Ovary (tissue), 10 donors: ENCODE measurements at places on chromosomes 7 and 10.

DNA sequence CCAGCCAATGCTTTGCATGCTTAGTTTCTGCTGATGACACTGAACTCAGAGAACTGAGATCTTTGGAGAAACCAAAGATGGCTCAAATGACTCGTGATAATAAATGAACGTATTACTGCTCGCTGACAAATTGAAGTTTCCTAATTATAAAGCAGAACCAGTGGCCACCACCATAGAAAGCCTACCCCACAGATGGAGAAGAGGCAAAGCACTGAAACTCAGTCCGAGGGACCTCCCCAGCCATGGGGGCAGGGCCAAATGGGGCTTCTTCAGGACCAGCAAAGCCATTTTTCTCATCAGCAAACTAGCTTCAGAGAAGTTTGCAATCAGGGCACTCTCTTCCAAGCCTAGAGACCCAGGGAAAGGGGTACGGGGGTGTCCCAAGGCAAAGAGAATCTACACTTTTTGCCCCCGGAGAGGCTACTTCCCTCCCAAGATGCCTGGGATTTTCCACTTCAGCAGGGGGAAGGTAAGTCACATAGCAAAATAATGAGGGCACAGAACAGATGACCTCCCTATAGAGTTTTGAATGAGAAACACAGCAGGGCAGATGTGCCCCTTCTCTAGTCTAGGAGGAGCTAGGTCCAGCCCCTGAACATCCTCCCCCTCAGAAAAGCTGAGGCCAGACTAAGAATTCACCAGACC is 4.3 kb upstream of the IL6 start:
- no peak for DNase-seq

DNA sequence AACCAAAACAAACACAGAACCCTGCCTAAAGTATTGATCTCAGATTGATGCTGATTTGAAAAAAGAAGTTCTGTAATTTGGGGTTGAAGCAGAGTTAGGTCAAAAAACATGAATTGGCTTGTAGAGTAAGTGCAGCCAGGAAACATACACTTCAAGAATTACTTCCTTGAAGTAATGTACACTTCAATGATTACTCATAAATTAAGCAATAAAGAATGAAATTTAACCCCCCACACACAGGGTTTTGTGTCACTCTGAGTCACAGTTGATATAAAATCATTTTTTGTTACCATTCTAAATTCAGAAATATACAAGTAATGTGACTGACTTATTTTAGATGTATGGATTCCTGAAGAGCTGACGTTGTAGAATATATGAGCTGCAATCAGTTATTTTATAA is 622.2 kb downstream of the POM121L12 start:
- no peak for DNase-seq

- DNase-seq, result no peak
These were observed 47.7 kb upstream of the ZNF800 start for GRCh38 chr7:127440206-127440605.

- no peak for DNase-seq
These were observed 68.5 kb downstream of the NHLRC2 start for GRCh38 chr10:113922787-113923570.

DNA sequence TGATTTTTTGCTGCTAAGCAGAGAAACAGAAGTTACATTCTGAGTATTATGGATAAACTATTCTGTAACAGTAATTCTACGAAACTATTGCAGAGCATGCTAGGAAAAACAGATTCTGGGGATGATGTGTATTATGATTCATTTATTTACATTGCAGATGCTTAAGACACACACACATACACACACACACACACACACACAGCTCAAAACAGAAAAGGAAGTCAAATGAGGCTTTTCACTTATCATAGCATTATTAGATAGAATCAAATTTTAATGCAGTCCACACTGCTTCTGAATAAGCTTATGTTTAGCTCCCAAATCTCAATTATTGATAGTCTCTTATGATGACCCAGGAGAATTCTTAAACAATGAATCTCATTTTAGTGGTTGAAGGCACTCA is 307.2 kb downstream of the HGF start:
- DNase-seq, result no peak

DNA sequence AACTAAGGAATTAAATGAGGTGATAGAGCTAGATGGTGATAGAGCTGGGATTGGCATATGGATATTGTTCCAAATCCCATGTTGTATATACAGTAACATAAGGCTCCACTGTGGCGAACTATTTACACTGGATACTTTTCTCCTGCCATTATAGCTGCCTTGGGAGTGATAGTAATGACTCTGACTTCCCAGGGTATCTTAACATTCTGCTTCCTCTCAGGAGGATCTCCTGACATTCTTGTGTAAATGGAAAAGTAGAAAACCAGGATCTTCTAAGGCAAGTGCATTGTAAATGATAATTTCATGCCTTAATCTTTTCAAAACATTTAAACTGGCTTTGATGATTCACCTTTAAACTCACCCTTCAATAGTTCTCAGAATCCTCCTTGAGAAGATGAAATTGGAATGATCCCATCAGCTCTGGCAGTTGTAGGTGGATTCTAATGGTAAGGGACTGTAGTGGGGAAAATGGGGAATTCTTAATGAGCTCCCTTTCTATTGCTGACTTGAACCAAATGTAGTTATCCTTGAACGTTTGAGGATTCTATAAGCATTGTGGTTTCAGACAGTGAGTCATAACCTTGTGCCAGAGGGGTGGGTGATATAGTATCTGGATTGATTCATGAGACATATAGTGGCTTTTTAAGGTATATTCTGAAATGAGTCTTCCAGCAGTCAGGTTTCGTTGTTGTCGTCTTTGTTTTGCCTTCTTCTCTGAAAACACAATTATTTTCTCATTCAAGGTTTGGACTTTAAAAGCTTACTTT is 450.0 kb downstream of the SUGCT start:
- DNase-seq, result no peak

DNA sequence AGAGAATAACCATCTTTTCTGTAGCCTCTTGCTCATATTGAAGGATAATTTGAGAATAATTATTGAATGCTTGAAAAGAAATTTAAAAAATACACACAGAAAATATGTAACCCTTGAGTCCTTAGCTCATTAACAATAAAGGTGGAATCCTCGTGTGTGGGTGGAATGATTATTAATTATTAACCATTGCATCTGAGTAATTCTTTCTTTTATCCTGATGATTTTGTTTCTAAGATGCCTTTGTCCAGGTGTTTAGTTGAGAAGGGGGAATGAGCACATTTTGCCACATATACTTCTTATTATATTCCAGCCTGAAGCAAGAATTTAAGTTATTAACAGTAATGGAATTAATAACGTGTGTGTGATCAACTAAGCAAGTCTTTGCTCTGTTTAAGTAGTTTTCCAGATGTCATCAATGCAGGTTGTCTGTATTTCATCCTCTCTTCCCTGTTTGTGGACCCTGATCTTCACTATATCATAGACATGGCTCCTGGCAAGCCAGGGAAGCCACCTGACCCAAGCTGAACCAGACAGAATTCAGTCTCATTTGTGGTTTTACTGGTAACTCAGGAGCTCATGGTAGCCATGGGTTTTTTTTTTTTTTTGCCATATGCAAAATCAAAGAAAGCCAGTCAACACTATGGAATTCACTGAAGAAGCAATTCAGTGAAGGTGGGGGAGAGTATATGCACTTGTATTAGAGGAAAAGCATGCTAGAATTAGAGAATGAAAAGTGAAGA is 144.3 kb downstream of the KIF20B start:
- no peak for DNase-seq

GRCh38 chr7:111954474-111955381 is 251.5 kb downstream of the DOCK4 start:
- peak; percentile 31 for DNase-seq

GRCh38 chr10:123480344-123480743 is 185.8 kb upstream of the GPR26 start:
- no peak for DNase-seq

DNA sequence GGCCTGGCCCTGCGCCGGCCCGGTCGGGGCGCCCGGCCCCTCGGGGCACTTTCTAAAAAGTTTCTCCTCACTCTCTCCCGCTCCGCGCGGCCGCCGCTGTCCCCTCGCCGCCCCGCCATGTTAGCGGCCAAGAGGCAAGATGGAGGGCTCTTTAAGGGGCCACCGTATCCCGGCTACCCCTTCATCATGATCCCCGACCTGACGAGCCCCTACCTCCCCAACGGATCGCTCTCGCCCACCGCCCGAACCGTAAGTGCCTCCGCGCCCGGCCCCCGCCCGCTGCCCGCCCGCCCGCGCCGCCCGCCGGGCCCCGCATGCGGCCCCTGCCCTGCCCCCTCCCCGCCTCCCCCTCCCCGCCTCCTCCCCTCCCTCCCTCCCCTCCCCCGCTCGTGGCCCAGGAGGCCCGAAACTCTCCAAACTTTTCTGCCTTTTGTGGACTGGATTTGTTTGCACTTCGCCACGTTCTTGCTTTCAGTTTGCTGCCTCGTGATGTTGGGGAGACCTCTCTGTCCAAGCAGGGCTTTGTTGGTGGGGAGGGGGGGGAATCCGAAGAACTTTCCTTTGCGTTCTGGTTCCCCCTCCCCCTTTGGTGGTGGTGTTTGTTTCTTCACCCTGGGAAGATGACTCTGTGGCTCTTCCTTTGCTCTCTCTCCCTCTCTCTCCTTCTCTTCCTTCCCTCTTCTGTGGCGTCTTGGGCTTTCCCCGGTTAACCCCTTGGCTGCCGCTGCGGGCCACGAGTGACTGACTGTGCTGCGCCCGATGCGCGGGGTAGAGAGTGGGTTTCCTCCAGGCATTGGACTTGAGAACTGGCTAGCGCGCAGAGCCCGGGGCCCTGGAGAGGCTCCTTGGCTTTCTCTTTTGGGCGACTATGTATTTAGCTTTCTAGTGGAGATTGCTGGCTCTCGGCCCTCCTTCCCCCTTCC is 1.6 kb downstream of the TCF7L2 start:
- peak; percentile 78 for DNase-seq

DNA sequence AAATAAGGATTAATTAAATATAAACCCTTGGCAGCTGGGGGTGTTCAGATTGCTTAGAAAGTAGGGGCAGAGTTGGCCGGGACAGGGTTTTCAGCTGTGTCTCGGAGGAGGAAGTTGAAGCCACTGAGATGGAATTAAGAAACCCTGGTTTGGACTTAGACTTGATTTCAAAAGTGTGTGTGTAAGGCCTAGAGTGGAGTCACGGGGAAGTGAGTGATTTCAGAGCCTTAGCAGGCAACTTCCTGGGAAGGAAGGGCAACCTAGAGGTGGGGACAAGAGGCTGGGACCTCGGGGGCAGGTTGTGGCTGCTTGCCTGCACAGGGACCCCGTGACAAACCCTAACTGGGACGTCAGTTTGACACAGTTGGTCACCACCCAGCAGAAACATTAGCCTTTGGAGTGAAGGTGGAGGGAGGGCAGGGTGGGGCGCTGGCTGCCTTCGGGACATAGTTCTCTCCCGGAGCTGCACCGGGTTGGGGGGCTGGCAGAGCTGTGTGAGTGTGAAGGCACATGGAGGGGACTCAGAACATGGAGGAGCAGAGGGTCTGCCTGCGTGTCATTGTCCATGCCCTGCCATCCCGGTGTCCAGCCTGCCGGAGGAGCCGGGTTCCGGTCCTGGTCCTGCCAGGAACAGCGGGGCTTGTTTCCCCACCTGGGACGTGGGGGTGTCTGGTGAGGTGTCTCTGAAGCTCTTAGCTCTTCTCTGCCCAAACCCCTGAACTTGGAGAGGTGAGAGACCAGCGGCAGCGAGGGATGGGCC is 1.8 kb downstream of the BRI3 start:
- no peak for DNase-seq

- DNase-seq, result no peak
These were observed 282.4 kb downstream of the EXOC4 start for GRCh38 chr7:133535308-133535707.

DNA sequence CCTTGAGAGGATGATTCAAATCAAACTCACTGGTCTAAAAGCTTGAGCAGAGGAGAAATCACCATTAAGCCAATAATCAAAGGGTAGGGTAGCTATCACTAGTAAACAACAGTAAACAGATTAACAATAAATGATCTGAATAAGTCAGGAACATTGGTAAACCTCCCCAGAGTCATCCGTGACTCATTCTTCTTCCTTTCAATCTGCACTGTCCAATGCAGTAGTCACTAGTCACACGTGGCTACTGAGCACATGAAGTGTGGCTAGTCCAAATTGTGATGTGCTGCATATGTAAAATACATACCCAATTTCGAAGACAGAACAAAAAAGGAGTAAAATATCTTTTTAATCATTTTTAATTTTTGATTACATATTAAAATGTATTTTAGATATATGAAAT is 64.0 kb downstream of the ERCC6 start:
- DNase-seq, result no peak

DNA sequence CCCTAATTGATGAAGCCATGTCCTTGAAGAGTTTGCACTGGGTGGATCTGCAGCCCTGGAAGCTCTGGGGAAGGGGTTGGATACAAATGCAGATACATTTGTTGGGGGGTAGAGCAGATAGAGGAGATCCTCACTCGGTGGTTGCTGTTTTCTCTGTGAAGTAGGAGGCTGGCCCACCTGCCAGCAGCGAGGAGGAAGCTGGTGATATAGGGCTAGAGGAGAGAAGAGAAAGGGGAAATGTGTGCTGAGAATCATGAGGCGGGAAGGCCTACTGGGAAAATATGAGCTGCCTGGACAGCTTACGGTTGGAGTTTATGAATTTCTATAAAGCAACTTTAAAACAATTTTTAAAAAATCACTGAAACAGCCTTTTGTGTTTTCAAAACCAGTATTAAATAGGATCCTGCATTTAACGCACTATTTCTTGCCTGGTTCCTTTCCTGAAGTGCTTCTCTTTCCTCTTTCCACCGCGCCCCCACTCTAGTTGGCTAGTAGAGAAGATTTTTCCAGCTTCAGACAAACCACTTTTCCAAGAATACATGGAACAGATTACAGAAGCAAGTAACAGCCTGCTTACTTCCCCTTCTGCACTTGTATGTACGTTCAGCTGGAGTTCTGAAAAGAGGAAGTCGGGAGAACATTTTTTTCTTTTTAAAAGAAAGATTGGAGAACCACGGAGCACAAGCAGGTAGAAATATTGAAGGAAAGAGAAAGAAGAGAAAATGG is 100.6 kb upstream of the GLCCI1 start:
- DNase-seq, result no peak
